ENCODE measurements at places on chromosomes 5 and 9. TPM values are rescaled to one million over a fixed set of nuclear protein-coding genes. Genes with fewer than 3 reads are reported as not detected.
A peak's percentile ranks its signal among the peaks of the same experiment; 100 is the strongest.

The ECSCR gene
- 2.7 TPM for total RNA-seq

The FCN1 gene
- not detected for total RNA-seq

The LCN9 gene
- 1.7 TPM for total RNA-seq

The GABRA1 gene
- total RNA-seq = 0.48 TPM

The SPATA31D4 gene
- not detected for total RNA-seq

The AK1 gene
- total RNA-seq = 34.9 TPM

The KCNV2 gene
- total RNA-seq = not detected

The C9orf153 gene
- total RNA-seq = not detected

The TENT4A gene
- 29.2 TPM for total RNA-seq

The DBH gene
- total RNA-seq = 0.24 TPM

The PLEKHG4B gene
- total RNA-seq = 51.4 TPM

The FOXD4 gene
- 0.21 TPM for total RNA-seq

The FRMD3 gene
- total RNA-seq = 0.89 TPM

The C1QTNF2 gene
- total RNA-seq = 0.44 TPM

The MAMDC2 gene
- 6.0 TPM for total RNA-seq

The ADAMTS2 gene
- total RNA-seq = 9.0 TPM

DNA sequence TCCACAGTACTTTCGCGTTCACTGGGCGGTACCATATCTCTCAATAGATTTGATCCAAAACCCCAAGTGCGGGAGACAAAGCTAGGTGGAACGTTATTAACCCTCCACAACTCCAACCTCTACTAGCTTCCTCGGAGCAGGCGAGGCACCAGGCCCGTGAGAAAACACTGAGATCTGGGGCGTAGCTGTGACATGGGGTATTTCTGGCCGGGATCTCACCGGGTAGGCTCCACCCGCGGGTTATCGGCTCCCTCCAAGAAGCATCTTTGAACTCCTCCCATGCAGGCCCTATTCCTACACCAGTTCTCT lies 350 bp upstream of the SLC25A46 start:
- peaks cover 14% of the 10 kb centered on the region for H3K27me3 ChIP-seq
- H3K4me3 ChIP-seq = peak overlapping the region; percentile 96
- H3K4me1 ChIP-seq = peaks cover 4% of the 10 kb centered on the region
- no peak for DNase-seq

GRCh38 chr9:82588301-82589180 lies 474.4 kb downstream of the RASEF start:
- no peak overlapping the region for H3K4me3 ChIP-seq
- H3K4me1 ChIP-seq = no peaks in the 10 kb centered on the region
- H3K27ac ChIP-seq = no peak overlapping the region
- H3K36me3 ChIP-seq = no peaks in the 10 kb centered on the region

- no peaks in the 10 kb centered on the region for H3K36me3 ChIP-seq
- H3K4me1 ChIP-seq = peaks cover 48% of the 10 kb centered on the region
- H3K4me3 ChIP-seq = no peak overlapping the region
Observed at GRCh38 chr9:130763331-130764171, 70.0 kb downstream of the EXOSC2 start.

GRCh38 chr5:27830546-27830945 lies 792.2 kb upstream of the CDH9 start:
- no peak overlapping the region for H3K4me3 ChIP-seq
- H3K4me1 ChIP-seq = no peaks in the 10 kb centered on the region
- no peaks in the 10 kb centered on the region for H3K27me3 ChIP-seq
- H3K27ac ChIP-seq = no peak overlapping the region

DNA sequence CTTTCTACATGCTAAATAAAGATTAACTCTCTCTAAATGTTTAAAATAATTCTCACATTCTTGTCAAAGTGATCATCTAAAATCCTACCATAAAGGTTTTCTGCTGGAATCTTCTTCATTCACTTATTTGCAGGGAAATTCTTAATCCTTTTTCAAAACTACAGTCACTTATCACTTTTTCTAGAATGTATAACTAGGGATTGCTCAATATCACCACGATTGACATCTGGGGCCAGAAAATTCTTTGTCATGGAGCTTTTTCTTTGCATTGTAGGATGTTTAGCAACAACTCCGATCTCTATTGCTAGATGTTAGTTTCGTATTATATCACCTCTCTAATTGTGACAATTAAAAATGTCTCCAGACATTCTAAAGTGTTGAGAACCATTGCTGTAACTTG lies 344.9 kb upstream of the PIK3R1 start:
- H3K27me3 ChIP-seq = no peaks in the 10 kb centered on the region
- DNase-seq = no peak
- no peak overlapping the region for H3K4me3 ChIP-seq

DNA sequence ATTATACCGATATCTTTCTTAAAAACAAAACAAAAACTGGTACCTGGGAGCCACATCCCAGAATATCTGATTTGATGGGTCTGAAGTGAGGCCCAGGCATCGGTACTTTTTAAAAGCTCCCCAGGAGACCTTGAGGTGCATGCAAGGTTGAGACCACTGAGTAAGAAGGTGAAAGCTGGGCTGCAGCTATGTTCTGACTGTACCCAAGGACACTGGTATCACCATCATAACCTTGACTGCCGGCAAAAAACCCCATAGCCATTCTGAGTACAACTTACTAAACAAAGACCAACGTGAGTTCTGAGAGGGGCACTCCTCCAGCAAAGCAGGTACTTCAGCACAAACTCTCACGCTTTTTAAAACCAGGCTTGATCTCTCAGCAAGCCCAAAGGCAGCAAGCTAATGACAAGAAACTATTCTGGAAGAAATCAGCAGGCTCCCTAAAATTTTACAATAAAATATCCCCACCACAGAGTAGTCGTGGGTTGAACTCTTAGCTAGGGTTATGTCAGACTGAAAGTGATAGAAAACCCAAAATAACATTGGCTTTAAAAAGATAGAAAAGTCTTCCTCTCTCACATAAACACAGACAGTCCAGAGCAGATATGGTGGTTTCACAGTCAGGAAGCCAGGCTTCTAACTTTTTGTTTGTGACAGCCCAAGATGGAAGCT lies 263.9 kb downstream of the SAXO1 start:
- H3K4me1 ChIP-seq = no peaks in the 10 kb centered on the region
- H3K27ac ChIP-seq = no peak overlapping the region
- DNase-seq = no peak
- H3K4me3 ChIP-seq = no peak overlapping the region
- H3K36me3 ChIP-seq = no peaks in the 10 kb centered on the region

DNA sequence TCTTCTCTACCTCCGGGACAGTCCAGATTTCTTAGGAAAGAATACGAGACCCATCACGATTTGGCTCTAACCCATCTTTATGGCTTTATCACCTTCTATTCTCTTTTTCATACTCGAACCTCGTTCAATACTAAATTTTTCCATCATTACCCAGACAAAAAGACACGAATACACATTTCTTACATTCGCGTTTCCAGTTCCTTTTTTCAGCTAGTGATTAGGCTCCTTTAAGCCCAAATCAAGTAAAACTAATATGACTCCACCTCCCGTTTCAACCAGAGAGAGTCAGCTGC lies 506 bp downstream of the ZBTB6 start:
- H3K27me3 ChIP-seq = no peaks in the 10 kb centered on the region
- H3K4me1 ChIP-seq = peaks cover 12% of the 10 kb centered on the region
- H3K36me3 ChIP-seq = peaks cover 24% of the 10 kb centered on the region
- H3K27ac ChIP-seq = peak overlapping the region; percentile 96
- H3K4me3 ChIP-seq = peak overlapping the region; percentile 86
- DNase-seq = no peak

DNA sequence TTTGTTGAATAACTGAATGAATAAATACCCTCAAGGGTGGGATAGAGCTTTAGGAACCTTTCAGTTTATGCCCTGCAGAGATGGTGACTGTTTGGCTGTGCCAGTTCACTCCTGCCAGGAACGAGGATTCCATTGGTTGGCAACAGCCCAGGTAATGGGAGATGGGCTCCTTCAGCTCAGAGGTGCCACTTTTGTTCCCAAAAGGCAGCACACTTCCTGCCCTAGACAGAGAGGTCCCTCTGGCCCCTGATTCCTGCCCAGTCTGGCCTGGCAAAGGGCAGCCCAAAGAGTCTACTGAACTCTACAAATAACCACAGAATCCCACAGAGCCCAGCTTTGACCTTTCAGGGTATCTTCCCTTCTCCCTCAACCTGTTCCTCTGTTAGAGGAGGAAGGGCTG lies 1.6 kb downstream of the C9orf152 start:
- peaks cover 4% of the 10 kb centered on the region for H3K27me3 ChIP-seq
- no peaks in the 10 kb centered on the region for H3K36me3 ChIP-seq
- H3K4me1 ChIP-seq = no peaks in the 10 kb centered on the region
- no peak for DNase-seq
- H3K27ac ChIP-seq = no peak overlapping the region

- H3K27ac ChIP-seq = no peak overlapping the region
- peaks cover 3% of the 10 kb centered on the region for H3K27me3 ChIP-seq
- H3K36me3 ChIP-seq = no peaks in the 10 kb centered on the region
- peaks cover 19% of the 10 kb centered on the region for H3K4me1 ChIP-seq
- DNase-seq = no peak
- no peak overlapping the region for H3K4me3 ChIP-seq
Observed at GRCh38 chr5:32473072-32473471, 28.5 kb upstream of the ZFR start.

GRCh38 chr9:98172604-98173003 lies 19.8 kb downstream of the CORO2A start:
- peaks cover 85% of the 10 kb centered on the region for H3K4me1 ChIP-seq
- no peaks in the 10 kb centered on the region for H3K27me3 ChIP-seq
- no peak for DNase-seq
- peak overlapping the region; percentile 96 for H3K27ac ChIP-seq
- H3K4me3 ChIP-seq = peak overlapping the region; percentile 50

GRCh38 chr9:137276473-137277328 lies 825 bp upstream of the TOR4A start:
- peaks cover under 1% of the 10 kb centered on the region for H3K27me3 ChIP-seq
- DNase-seq = peak; percentile 62
- peaks cover 25% of the 10 kb centered on the region for H3K4me1 ChIP-seq
- H3K36me3 ChIP-seq = no peaks in the 10 kb centered on the region

GRCh38 chr9:113381909-113382411 lies 5.2 kb upstream of the HDHD3 start:
- no peak for DNase-seq
- no peaks in the 10 kb centered on the region for H3K36me3 ChIP-seq
- H3K27me3 ChIP-seq = no peaks in the 10 kb centered on the region
- peaks cover 15% of the 10 kb centered on the region for H3K4me1 ChIP-seq
- H3K27ac ChIP-seq = no peak overlapping the region
- H3K4me3 ChIP-seq = no peak overlapping the region

GRCh38 chr5:176578391-176578808 lies 29.3 kb downstream of the CDHR2 start:
- H3K27ac ChIP-seq = no peak overlapping the region
- DNase-seq = peak; percentile 90
- H3K27me3 ChIP-seq = peaks cover 8% of the 10 kb centered on the region
- no peaks in the 10 kb centered on the region for H3K36me3 ChIP-seq
- H3K4me3 ChIP-seq = no peak overlapping the region

DNA sequence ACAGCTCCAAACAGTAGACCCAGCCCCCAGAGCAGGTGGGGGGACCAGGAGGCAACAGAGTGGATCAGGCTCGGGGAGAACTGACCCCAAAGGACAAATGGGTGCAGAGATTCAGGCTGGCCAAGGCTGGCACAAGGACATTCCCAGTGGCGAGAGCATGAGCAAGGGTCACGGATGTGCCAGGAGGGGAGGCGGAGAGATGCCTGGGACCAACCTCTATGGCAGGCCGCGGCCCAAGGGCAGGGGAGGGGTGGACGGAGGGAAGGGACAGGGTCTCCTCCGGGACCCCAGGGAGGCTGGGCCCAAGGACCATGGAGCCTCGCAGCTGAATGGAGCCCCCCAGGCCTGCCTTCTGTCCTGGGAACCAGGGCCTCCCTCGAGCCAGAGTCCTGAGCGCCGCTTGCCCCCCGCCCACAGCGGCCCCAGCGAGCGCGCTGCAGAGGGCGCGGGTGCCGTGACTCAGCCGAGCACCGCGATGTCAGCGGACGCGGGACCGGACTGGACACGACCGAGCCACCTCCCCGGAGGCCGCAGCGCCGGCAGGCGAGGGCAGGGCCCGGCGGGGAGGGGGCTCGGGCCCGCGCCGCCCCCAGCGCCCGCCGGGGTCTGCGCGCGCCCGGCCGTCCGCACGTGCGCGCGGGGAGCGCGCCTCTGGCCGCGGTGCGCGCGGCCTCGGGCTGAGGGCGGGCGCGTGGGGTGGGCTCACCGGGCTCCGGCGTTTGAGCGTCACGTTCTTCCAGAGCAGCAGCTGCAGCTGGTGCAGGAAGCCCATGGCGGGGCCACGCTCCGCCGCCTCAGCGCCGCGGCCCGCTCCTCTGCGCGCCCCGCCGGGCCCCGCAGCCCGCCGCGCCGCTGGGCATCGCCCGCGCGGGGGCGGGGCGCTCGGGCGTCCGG lies at the start of gene ABCA2:
TSS of gene ABCA2 (minus strand) at position 869 of the 894 bp plus-strand sequence. CDS start at position 772, 97 bp downstream.
- H3K4me3 ChIP-seq = peak within 1 kb of the TSS; percentile 69
- DNase-seq = peak; percentile 41
- H3K27ac ChIP-seq = no peak within 1 kb of the TSS
- H3K36me3 ChIP-seq = no peaks in the 10 kb centered on the region
- H3K4me1 ChIP-seq = 0 out of 2 replicates have a peak, but pooled peaks cover 2% of the 10 kb centered on the region
- peaks cover 17% of the 10 kb centered on the region for H3K27me3 ChIP-seq

DNA sequence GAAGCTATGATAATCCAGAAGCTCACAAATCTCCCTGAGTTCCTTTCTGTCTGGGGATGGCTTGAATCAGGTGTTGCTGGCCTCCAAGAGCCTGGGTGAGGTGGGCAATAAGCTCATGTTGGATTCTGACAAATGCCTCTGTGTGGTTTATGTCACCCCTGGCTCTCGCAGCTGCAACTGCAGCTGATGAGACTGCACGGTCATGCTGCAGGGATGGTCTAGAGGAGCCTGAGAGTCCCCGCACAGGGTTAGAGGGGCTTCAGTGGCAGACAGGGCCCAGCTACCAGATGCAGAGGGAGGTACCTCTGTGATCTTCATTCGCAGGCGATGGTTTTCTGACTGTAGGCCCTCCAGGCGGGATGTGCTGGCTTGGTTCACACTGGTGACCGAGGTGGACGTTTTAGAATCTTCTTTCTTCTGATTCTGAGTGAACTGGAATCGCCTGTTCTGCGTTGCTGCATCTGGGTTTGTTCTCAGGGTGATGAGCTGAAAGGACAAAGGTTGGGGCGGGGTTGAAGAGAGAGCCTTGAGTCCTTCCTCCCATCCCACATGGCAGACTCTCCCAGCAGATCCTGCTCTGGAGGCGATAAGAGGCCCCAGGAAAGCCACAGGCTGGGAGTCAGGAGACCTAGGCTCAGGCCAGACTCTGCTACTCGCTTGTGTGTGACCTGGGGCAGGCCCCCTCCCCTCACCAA lies 47.6 kb upstream of the TBC1D2 start:
- DNase-seq = no peak
- H3K27ac ChIP-seq = no peak overlapping the region
- no peaks in the 10 kb centered on the region for H3K36me3 ChIP-seq
- H3K4me1 ChIP-seq = peaks cover 2% of the 10 kb centered on the region
- no peaks in the 10 kb centered on the region for H3K27me3 ChIP-seq
- no peak overlapping the region for H3K4me3 ChIP-seq

GRCh38 chr9:114083666-114084065 lies 5.6 kb upstream of the AMBP start:
- H3K4me1 ChIP-seq = no peaks in the 10 kb centered on the region
- no peaks in the 10 kb centered on the region for H3K36me3 ChIP-seq
- no peak for DNase-seq
- peaks cover 39% of the 10 kb centered on the region for H3K27me3 ChIP-seq
- H3K4me3 ChIP-seq = no peak overlapping the region
- H3K27ac ChIP-seq = no peak overlapping the region
